ENCODE measurements at places on chromosomes 1 and 21.

DNA sequence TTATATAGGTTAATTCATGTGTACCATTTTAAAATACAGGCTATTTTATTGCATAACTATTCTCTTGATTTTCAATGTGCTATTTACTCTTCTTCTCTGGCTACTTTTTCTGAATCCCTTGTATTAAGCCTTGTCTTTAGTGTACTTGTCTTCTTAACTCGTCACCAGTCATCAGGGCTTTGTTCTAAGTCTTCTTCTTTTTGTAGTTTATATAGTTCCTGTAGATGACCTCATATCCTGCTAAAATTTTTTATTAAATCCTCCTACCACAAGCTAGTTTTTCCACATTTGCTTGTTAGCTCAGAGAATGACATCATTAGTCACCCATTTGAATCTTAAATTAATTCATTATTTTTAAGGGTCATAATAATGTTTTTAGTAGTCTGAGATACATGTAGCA lies 1281.9 kb downstream of the KCNT2 start:
- no peak for DNase-seq

DNA sequence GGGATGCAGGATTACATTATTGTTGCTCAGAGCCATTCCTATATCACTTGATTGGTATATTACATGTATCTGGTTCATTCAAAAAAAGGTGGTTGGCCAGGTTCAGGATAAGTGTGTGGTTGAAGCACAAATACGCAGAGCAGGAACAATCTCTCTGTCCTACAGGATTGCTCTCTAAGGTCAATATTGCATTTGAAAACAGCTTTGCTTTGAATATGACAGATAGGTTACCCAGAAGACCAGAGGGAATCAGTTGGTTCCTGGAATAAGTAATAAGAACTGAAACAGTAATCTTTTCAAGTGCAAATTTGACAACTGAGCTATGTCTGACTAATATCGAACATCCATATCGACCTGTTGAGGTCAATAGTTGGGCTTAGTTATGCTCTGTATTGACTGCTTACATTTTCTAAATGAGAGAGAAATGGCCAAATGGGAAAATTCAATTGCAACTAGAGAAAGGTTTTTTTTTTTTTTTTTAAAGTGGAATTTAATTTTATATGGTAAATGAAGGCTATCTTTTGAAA lies 176.8 kb downstream of the ATP6V1G3 start:
- DNase-seq = no peak

DNA sequence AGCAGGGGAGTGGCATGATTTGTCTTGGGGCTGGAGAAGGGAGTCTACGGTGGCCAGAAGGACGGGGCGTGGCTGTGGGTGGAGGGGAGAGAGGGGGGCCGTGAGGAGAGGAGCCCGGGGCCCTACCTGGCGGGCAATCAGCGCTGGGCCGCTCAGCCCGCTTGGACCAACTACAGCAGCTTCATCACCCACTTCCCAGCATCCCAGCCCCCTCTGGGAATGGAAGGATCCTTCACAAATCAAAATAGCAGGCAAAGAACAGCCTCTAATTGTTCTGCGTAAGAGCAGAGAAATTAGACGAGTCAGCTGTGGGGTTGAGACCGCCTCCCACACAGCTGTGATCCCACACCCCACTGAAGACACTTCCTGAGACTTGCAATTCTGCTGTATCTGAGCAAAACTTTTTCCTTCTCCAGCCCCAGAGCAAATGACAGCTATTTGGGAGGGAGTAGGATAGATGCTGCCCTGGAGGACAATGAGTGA lies 43.5 kb downstream of the OPRD1 start:
- DNase-seq = no peak

DNA sequence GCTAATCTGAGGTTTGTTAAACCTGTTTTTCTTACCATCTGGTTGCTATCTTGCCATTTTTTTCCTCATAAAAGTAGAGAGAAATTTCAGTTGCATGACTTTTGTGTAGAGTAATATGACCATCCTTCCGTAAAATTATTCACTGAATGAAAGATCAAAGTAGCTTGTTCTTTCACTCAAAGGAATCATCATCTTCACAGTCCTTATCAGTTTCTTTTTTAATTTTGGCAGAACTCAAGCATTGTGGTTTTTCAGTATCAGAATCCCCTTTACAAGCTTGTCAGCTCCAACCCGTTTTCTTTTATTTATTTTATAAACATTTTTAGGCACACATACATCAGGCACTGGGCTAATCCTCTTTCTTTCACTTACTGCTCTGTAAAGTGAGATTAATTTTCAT lies 91.7 kb downstream of the UBE2U start:
- no peak for DNase-seq

- no peak for DNase-seq
Observed at GRCh38 chr1:183164340-183164739, 21.7 kb upstream of the LAMC2 start.
